Mammary epithelial cell (primary cell): ENCODE measurements at places on chromosomes 5 and 9.

DNA sequence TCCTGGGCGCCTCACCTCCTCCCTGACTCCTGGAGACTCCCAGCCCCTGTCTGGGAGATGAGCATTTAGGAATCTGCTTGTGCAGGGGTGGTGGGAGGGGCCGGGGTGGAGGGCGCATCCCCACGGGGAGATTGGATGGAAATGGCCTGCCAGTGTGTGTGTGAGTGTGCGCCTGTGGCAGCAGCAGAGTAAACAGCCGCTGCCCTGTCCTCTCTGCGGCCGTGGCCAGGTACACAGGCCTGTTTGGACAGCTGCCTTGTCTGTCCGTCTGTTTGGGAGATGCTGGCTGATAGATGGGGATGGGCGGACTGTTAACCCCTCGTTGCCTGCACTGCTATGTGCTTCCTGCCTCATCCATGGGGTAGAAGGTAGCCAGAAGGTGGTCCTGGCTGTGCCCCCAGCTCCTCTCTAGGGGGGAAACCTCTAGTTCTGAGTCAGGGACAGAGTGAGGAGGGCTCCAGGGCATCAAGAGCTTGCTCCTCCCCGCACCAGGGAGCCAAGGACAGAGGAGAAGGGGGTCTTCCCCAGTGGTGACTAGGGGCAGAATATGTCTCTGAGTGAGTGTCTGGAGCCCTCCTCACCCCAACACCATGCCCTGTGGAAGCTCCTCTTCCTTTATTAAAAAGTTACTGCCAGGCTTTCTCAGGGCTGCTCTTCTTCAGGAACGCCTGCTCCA is 60.1 kb downstream of the LMX1B start:
- DNase-seq, result peak; percentile 69

GRCh38 chr5:121090822-121091221 is 626.7 kb downstream of the PRR16 start:
- DNase-seq, result no peak

DNA sequence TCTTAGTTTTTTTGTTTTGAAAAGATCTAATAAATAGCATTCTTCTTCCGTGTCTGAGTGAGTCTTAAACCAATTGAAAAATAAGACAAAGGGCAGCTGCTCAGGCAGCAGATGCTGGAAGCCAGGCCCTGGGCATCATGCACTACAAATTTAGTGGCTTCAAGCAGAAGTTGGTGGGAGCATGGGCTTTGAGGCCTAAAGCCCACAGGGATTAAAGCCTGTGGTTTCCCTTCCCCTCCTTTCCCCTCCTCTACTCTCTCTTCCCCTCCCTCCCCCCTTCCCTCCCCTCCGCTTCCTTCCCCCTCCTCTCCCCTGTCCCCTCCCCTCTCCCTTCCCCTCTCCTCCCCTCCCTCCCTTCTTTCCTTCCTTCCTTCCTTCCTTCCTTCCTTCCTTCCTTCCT is 20.1 kb upstream of the KIF4B start:
- no peak for DNase-seq

- DNase-seq, result no peak
Measured at GRCh38 chr5:74375271-74375670, 265.3 kb downstream of the ENC1 start.

GRCh38 chr9:111108946-111109345 is 70.7 kb upstream of the LPAR1 start:
- DNase-seq, result peak; percentile 44
